Stimulated activated CD8-positive, alpha-beta memory T cell treated with anti-CD3 and anti-CD28 coated beads, Interleukin-4, amount 100 ng/mL, for 4 hours (primary cell): ENCODE measurements at places on chromosomes 2 and 18.

- DNase-seq = no peak
Observed at GRCh38 chr2:121140734-121141133, 144.3 kb downstream of the TFCP2L1 start.

GRCh38 chr18:21215490-21215889, 26.5 kb upstream of the GREB1L start:
- DNase-seq = no peak

DNA sequence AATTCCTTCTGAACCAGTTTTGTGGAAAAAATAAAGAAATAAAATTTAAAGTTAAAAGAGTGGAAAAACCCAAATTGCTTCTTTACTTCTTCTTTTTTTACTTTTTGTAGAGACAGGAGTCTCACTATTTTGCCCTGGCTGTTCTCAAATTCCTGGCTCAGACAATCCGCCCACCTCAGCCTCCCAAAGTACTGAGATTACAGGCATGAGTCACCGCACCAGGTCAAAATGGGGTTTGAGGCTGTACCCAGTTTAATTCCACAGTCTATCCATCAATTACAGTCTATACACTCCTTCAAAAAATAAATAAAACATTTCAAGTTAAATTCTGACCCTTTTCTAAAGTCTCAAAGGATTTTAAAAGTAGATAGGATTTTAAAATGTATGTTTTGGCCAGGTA, 120.3 kb downstream of the FAM161A start:
- DNase-seq = no peak

DNA sequence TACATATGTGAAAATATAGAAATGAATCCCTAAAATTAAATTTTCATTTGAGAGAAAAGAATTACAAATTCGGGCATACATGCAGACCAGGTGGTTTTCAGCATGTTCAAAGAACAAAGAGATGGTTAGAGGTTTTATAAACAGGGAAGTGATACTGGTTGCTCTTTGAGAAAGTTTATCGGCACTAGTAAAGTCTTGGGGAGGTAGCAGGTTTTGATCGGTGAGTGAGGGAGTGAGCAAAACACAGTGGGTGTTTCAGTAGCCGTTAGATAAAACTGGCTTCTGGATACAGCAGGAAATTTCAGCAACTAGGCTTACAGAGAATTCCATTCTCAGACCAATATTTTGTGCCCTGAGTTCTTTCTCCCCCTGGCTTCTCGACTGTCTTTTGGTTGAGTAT, 51.1 kb downstream of the DSC3 start:
- DNase-seq = no peak

- no peak for DNase-seq
Observed at GRCh38 chr2:19614066-19614465, 255.6 kb upstream of the OSR1 start.
